ENCODE measurements at places on chromosomes 7 and 10.

GRCh38 chr7:20721086-20721810 lies 65.4 kb downstream of the SP8 start:
- DNase-seq: no peak

GRCh38 chr10:83961620-83962019 lies 177.7 kb upstream of the GHITM start:
- no peak for DNase-seq

DNA sequence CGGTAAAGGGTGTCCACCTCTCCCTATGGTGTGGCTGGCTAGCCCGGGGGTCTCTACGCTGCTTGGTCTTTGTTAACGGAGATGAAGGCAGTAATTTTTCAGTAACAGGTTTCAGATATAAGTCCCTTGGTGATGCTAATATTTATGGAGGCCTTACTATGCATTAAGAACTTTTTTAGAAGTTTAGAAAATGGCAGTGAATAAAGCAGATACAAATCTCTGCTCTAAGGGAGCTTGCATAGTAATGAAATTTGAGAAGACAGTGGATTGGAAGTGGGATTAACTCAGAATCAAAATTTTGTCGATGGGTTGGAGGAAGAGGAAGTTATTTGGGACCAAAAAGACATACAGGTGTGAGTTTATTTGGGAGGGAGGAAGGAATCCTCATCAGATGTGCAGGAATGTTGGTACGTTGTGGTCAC lies 445 bp downstream of the SSBP1 start:
- DNase-seq: no peak

GRCh38 chr10:67471022-67471421 lies 225.0 kb downstream of the CTNNA3 start:
- no peak for DNase-seq

DNA sequence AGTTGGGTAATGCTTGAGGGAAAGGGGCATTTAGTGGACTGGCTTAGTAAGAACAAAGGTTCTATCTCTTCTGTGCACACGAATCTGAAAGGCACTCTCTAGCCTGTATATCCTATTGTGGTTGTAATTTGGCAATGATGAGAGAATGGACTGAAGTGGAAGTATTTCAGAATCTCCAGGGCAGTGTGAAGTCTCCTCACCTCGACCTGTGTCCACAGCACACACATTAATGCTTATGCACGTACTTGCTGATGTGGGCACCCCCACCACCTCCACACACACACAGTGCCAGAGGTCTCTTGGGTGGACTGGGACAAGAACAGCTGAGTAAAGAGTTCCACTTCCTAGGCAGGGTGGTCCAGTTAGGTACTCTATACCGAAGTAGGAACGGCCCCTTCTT lies 6.9 kb downstream of the SMC3 start:
- no peak for DNase-seq

DNA sequence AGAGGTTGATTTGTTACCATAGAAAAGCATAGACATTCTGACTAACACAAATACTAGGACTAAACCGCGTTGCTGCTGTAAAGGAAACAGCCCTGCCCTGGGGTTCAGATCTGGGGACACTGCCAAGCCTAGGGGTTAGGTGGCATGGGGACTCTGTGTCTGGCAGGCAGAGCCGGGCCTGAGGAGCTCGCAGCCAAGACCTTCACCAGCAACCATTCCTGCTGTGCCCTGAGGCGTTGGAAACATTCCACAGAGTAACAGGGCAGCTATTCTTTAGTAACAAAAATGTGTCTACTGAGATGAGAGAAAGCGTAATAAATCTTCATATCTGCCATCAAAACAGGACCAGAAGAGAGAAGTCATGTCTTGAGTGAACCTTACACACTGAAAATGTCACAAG lies 280.5 kb downstream of the POM121L12 start:
- no peak for DNase-seq

GRCh38 chr7:30906014-30906413 lies 5.6 kb upstream of the AQP1 start:
- no peak for DNase-seq

DNA sequence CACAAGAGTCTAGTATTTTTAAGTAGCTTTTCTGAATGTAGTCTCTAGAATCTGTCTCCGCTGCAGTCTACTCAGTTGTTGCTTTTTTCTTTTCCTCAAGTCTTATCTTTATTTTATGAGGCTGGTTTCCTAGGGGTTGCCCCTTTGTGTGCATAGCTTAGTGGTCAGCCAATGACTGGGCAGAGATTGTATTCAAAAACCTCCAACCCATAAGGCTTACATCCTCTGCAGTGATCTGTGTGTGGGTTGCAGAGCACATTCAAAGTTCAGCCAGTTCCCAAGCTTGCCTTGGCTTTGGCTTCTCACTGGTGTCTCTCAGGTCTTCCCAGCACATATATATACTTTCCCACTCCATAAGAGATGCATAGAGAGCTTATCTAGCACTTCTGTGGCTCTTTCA lies 160.0 kb upstream of the TCF7L2 start:
- DNase-seq: no peak

GRCh38 chr7:134612197-134612596 lies 34.5 kb upstream of the BPGM start:
- no peak for DNase-seq

DNA sequence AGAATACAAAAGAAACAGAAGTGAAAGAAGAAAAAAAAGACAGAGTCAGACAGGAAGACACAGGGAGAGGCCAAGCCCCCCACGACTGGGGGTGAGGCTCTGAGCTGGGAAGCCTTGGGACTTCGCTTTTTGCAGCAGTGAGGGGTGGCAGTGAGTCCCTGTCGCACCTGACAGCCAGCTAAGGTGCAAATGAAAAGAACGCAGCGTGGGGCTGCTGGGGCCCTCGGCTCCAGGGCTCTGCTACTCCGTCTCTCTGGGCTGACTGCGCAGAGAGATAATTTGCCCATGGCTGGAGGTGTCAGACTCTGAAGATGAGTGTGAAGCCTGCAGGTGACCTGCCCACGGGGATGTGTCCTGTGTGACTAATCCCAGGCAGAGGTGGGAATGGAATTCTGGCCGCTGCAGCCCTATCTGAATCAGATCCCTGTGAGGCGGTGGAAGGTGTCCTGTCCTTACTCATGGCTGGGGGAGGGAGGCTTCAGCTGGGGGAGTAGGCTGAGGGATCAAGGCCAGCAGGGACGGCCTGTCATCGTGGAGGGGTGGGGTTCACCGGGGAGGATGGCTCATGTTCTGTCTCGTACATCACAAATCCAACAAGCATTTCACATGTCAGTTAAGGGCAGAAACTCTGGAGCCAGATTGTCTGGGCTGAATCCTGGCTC lies 96.4 kb downstream of the SLIT1 start:
- no peak for DNase-seq

DNA sequence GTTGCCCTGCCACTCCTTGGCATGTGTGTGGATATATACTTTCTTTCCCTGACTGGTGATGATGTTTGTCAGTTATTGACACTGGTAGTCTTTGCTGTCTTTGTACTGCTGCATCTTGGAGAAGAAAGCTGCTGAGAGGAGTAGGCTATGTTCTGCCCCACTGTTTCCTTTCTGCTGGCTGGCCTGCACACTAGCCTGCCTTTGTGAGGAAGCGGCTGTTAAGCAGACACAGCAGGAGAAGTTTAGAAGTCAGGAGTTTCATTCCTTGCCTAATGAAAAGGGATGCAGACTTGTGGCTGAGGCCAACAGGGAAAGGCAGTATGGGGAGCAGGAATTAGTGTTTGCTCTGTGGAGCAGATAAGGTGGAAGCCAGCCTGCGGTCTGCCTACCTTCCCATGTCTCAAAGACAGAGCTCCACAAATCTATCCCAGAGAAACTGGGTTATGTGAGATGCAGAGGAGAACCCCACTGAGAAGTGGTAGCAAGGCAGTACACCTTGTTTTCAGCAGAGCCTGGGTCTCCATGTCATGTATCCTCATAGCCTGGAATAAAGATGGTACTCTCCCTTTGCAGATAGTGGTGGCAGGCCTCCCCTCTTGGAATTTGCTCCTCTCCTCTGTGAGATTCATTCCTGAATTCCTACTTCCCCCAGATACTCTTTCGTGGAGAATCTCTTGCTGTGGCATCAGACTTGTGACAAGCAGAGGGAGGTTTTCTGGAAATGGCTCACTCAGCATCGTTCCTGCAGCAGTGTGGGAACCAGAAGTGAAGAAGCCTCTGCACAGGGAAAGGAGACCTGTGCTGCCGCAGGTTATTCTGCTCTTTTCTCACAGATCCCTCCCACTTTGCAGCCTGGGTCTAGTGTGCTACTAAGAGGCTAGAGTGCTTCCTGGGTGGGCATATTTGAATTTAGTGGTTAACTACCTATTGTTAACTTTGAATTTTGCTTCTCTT lies 130.2 kb downstream of the LRRC4 start:
- DNase-seq: no peak

DNA sequence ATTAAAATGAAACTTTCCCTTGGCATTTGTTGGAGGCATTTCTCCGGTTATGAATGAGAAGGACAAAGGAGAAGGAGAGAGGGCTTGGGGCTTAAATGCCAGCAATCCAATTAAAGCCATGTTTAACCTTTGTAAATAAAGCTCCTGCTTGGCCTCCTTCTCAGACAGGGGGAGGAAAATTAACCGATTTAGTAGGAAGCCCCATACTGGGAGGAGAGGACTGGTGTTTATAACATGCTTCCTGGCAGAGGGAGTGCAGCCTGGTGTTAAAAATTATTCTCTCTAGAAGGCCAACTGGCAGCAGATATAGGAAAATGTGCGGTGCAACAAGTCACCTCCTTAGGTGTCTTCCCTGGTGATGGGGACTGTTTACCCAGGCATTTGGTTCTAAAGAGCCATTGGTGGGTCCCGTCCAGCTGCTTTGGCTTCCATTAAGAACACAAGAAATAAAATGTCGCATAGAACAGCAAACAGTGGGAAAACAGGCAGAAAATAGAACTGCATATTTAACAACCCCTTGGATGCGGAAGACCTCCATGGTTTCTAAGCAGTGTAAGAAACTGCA lies 846.5 kb downstream of the TYW1 start:
- no peak for DNase-seq

DNA sequence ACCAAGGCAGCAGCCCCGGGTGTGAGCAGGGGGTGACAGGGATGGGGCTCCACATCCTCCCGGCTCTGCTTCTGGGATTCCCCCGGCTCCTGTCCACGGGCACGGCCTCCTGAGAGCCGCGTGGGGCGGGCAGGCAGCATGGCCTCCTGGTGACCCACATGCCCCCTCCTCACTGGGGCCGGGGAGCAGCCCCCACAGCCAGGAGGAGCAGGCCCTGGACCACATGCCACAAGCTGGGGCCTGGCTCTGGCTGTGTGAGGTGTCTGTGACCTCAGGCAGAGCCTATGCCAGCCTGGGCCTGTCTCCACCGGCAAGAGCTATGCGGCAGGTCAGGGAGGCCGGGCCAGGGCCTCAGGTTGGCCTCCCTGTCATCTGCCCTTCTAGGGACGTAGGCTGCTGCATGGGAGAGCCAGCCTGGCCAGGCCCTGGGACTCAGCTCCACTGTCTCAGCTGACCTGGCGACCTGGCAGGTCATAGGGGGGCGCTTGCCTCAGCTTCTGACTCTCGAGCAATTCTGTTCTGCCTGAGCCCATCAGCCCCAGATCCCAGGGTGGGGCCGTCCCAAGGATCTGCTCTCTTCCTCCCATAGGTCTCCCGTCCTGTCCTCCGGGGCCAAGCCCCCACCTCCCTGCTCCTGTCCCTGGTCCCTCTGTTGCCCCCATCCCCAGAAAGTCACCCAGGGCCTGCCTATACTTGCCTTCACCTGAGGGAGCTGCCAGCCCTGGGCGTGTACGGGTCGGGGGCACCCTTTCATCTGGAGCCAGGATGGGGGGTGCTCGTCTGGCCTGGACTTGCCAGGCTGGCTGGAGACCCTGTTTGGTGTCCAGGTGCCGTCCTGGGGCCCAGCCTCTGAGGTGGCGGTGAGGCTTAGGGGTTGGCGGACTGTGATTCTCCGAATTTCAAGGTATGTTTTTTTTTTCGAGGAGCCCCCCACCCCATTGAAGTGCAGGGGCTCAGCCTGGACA lies 3.9 kb upstream of the TMEM184A start:
- DNase-seq: no peak

- no peak for DNase-seq
These were observed 2.0 kb upstream of the ANLN start for GRCh38 chr7:36387435-36388231.

DNA sequence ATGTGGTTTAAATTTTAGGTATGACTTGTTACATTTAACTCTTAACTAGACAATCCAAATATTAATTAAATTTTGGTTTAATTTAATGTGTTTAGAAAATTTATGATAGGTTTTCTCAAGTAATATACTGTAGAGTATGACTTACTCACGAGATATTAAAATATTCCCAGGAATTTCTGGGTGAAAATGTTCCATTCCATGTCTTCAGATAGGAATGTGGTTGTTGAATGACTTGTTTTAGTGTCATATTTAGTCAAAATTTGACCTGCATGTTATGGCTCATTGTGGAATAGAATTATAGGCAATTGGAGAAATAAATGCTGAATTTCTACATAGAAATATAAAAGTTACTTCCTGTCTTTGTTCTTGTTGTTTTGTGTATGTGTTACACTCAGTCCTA lies 46.7 kb downstream of the SHOC2 start:
- no peak for DNase-seq

- no peak for DNase-seq
These were observed 80.4 kb upstream of the CALN1 start for GRCh38 chr7:72492461-72493065.

- peak; percentile 35 for DNase-seq
These were observed 302.9 kb upstream of the PODXL start for GRCh38 chr7:131859147-131859821.

GRCh38 chr7:112572669-112573301 lies 92.0 kb downstream of the LSMEM1 start:
- DNase-seq: no peak

DNA sequence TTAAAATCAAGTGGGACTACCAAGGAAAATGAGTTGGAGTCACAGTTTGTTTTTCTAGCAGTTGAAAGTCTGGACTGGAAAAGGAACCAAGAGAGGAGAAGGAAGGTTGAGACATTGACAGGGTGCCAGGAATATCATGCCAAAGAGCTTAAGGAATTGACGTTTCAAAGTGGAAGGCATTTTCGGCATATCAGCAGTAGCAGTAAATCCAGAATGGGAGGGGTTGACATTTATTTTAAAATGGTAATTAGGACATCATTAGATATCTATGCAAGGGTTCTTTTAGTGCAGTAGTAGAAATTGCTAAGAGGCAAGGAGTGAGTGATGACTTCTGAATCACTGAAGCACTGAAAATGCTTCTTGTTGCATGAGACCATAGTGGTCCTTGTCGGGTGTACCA lies 335.9 kb upstream of the PLXDC2 start:
- no peak for DNase-seq

DNA sequence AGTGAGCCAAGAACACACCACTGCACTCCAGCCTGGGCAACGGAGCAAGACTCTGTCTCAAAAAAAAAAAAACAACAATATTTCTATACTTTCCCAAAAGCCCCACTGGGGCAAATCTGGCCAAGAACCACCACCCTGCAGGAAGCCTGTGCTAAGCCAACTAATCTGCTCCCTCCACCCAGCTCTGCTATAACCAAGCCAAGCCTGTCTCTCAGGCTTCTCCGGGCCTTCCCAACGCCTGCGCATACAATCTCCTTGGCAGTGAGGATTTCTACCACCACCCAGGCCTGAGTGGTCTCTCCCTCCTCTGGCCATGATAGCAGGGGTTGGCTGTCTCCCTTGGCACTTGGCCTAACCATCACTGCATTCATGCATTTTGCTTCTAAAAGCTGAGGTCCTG lies 14.2 kb downstream of the DDX56 start:
- DNase-seq: no peak

All from omental fat pad (tissue), 4 donors.